NCI-H460 (cell line): ENCODE measurements at places on chromosomes 5 and 9. TPM values are rescaled to one million over a fixed set of nuclear protein-coding genes. Genes with fewer than 3 reads are reported as not detected.

The GDNF gene
- total RNA-seq = not detected in 2 replicates

The MEIKIN gene
- total RNA-seq = not detected in 2 replicates

The ADRB2 gene
- 0.07 and 0.12 TPM in 2 replicates for total RNA-seq

The PLCXD3 gene
- total RNA-seq = not detected in 2 replicates

The CLIC3 gene
- 0.17 TPM in 1 of 2 replicates, not detected in the other for total RNA-seq

The PCDHGB5 gene
- total RNA-seq = 0.72 and 1.6 TPM in 2 replicates

The NOL8 gene
- 30.5 and 38.5 TPM in 2 replicates for total RNA-seq

The TICAM2 gene
- total RNA-seq = not detected in 2 replicates

The ZNF300 gene
- 0.05 and 0.06 TPM in 2 replicates for total RNA-seq

The LRRC70 gene
- 0.54 and 0.75 TPM in 2 replicates for total RNA-seq

The ANXA1 gene
- 617 and 627 TPM in 2 replicates for total RNA-seq

The BTNL8 gene
- 0.32 TPM in 1 of 2 replicates, not detected in the other for total RNA-seq

The FGD3 gene
- total RNA-seq = 0.87 and 1.1 TPM in 2 replicates

The DNAI1 gene
- total RNA-seq = 0.25 TPM in 1 of 2 replicates, not detected in the other

The SARDH gene
- total RNA-seq = 0.07 TPM in 1 of 2 replicates, not detected in the other

The TMEM250 gene
- total RNA-seq = 49.0 and 56.6 TPM in 2 replicates

The SPATA31D4 gene
- total RNA-seq = not detected in 2 replicates

The IL13 gene
- not detected in 2 replicates for total RNA-seq

The PCDHB10 gene
- total RNA-seq = 0.35 and 0.72 TPM in 2 replicates

The FAT2 gene
- total RNA-seq = not detected in 2 replicates

The TMEM141 gene
- 24.0 and 27.6 TPM in 2 replicates for total RNA-seq

The CANX gene
- 1,531 and 1,574 TPM in 2 replicates for total RNA-seq

The CEL gene
- total RNA-seq = 0.26 and 0.35 TPM in 2 replicates

The GABRA1 gene
- total RNA-seq = not detected in 2 replicates

The SNCB gene
- total RNA-seq = 0.10 TPM in 1 of 2 replicates, not detected in the other

The LHX6 gene
- 0.10 and 0.98 TPM in 2 replicates for total RNA-seq

The PCDHGC5 gene
- 0.30 TPM in 1 of 2 replicates, not detected in the other for total RNA-seq

The ORM2 gene
- total RNA-seq = not detected in 2 replicates
